Left lobe of liver (tissue), 2 donors: ENCODE measurements at places on chromosomes 12 and 14. TPM values are rescaled to one million over a fixed set of nuclear protein-coding genes. Genes with fewer than 3 reads are reported as not detected.
A peak's percentile ranks its signal among the peaks of the same experiment; 100 is the strongest.

The LRRK2 gene
- total RNA-seq: 7.0 TPM

The GLIPR1L1 gene
- not detected for total RNA-seq

The FOXG1 gene
- total RNA-seq: not detected

DNA sequence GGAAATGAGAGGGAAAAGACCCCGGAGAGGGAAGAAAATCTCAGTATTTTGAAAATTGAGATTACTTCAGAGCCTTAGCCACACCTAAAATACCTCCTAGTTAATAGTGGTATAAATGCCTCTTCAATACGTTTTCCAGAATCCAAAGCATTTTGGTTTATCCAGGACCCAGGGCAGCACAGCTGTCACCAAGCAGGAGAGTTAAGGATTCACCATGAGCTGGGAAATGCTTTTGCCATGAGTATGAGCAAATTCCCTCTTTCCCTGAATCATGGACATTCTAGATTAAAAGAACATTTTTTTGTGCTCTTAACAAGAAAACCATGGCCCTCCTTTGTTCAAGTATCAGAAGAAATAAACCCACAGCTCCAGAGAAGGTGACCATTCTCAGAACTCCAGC, 21.8 kb upstream of the RTRAF start:
- DNase-seq: no peak

DNA sequence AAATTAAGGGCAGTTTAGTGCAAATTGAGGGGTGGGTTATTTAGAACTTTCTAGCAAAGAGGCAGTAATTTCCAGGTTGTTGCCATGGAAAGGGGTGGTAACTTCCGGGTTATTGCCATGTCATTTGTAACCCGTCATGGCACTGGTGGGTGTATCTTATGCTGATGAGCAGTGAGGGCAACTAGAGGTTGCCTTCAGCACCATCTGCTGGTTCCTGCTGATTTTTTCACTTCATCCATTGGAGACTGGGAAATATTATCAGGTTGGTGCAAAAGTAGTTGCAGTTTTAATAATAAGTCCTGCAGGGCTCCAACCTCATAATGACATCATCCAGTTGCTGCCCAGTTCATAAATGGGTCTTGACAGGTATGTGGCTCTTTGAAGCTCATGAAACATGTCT, 24.4 kb upstream of the SERPINA4 start:
- DNase-seq: peak; percentile 52

GRCh38 chr14:23385642-23386265, 8.9 kb downstream of the CMTM5 start:
- no peak for DNase-seq

- no peak for DNase-seq
These were observed 147.6 kb upstream of the FKBP4 start for GRCh38 chr12:2647186-2647585.

GRCh38 chr14:50360851-50361250, 35.8 kb downstream of the CDKL1 start:
- no peak for DNase-seq
